ENCODE measurements at places on chromosomes 16 and 17.

DNA sequence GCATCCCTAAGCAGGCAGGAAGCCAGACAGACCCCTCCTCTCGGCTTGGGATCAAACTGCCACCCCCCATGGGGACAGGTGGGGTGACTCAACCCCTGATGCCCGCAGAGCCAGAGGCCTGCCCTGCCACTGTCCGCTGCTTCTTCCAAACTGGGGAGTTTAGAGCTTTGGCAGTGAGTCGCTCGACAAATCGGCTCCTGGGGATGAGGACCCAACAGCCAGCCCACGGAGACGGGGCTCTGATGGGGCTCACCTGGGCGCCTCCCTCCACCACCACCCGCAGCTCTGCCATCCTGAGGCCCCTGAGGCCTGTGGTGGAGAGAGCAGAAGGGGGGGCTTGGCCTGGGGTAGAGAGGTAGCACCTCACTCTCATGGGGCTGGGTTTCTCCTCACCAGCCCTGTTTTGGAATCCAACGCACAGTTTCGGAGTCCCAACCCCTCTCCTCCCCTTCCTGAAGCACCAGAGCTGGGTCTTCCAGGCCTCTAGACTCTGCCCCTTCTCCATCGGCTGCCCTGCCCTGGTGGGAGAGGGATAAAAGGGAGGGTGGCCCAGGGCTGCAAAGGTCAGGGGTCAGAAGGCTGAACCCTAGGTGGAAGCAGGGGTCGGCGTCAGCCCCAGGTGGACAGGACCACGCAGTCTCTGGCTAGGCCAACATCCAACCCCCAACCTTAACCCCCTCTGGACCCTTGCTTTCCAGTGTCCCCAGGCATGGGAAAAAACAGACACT lies 5.8 kb downstream of the PRSS22 start:
- DNase-seq, result no peak

DNA sequence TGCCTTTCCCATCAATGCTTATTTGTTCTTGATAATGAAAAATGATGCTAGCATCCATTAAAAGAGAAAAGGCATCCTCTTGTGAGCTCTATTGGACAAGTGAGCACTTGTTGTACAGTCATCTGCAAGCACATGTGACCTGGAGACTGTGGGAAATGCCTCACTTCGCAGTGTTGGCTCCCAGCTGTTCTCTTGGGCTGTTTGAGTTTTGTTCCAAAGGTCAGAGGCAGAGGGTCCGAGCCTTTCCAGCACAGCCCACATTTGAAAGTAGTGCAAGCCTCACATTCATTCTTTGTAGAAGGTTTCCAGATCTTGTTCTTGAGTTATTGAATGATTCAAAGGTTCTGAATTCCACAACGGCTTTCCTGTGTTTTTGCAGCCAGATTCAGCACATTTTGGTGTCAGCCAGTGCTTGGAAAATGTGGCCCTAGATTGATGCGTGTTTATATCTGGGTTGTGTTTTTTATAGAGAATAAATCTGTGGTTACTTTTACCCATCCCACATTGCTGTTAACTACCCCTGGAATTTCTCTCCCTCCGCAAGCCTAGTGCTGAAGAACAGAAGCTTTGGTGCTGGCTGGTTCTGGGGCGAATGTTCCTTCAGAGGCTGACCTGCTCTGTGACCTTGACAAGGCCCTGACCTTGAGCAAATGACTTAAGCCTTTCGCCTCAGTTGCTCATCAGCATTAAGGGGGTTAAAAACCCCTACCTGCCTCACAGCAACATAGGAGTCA lies 49.8 kb downstream of the CDH1 start:
- DNase-seq, result no peak

GRCh38 chr17:33642002-33642401 lies 348.9 kb upstream of the ASIC2 start:
- DNase-seq, result no peak

DNA sequence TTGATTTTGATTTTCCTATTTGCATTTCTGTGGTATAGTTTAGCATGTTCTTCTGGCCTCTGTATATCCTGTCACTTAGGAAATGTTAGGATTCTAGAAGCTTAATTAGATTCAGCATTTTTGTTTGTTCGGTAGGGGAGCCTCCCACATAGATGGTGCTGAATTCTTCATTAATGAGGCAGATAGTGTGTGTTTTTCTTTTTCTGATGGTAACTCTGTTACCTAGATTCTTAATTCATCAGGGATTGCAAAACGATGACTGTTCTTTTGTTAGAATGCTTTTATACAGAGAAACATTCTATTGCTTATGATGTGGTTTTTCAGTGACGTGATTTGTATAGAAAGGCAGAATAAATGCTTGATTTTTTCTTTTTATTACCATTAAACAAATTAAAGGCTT lies 19.0 kb downstream of the BANP start:
- no peak for DNase-seq

DNA sequence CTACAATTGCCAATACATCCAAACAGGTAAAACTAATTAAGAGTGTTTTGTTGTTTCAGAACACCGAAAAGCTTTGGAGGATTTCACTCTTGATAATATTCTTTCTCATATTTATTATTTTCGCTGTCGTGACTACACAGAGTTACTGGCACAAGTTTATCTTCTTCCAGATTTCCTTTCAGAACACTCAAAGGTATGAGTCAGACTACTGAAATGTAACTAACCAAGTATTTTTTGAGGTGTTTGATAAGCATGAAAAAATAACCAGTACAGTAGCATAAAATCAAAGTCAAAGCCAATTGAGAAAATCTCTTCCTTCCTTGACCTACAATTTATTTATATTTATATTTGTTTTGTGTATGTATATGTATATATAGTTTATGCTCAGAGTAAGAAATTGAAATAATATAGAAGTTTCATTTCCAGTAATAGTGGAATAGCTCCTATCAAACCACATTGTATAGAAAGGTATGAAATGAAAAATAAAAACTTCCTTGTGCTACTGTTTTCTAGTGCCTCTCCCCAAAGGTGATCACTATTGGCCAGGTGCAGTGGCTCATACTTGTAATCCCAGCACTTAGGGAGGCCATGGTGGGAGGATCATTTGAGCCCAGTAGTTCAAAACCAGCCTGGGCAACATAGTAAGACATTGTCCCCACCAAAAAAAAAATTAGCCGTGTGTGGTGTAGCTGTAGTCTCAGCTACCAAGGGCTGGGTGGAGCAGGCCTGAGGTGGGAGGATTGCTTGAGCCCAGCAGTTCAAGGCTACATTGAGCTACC lies 10.9 kb downstream of the RAD51C start:
- no peak for DNase-seq

- DNase-seq, result no peak
These were observed 19.5 kb downstream of the PCTP start for GRCh38 chr17:55770196-55770870.

- no peak for DNase-seq
These were observed 401.2 kb downstream of the SEC14L1 start for GRCh38 chr17:77542011-77542410.

GRCh38 chr17:71500761-71501555 lies 619.9 kb upstream of the SOX9 start:
- DNase-seq, result no peak

DNA sequence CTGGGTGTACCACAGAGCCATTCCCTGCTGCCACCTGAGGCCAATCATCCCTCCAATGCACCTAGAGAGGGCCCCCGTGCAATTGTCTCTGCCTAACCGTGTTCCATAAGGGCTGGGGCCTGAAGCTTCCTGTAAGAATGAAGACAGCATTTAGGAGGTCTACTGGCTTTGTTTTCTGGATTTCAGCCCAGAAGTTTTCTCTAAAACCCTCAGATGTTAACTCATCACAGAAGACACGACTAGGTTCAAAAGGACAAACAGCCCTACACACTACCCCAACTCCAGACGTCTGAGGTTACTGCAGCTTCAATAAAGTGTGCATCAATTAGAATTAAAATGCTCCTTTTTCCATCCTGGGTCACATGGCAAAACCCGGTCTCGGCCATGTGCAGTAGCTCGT lies 10.8 kb upstream of the DRG2 start:
- no peak for DNase-seq

DNA sequence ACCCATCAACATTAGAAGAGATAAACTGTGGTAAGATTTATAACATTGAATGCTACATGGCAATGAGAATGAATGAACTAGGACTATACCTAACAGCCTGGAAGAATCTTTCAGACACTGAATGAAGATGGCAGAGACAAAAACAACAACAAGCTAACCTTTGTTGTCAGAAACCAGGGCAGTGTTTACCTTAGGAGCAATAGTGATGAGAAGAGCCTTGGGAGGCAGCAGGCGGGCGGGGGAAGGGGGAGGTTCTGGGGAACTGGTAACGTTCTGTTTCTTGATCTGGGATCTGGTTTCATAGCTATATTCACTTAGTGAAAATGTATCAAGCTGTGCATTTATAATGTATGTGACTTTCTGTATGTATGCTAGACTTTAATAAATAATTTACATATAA lies 139.0 kb upstream of the TNRC6C start:
- DNase-seq, result no peak

GRCh38 chr17:49210158-49211029 lies at the start of the genes ABI3 and GNGT2:
TSS of gene ABI3 (plus strand) at chr17:49210707. CDS start at chr17:49210725, 18 bp downstream.
TSS of gene GNGT2 (minus strand) at chr17:49210574. CDS start at chr17:49207422, 3,152 bp downstream.
- peak; percentile 71 for DNase-seq

DNA sequence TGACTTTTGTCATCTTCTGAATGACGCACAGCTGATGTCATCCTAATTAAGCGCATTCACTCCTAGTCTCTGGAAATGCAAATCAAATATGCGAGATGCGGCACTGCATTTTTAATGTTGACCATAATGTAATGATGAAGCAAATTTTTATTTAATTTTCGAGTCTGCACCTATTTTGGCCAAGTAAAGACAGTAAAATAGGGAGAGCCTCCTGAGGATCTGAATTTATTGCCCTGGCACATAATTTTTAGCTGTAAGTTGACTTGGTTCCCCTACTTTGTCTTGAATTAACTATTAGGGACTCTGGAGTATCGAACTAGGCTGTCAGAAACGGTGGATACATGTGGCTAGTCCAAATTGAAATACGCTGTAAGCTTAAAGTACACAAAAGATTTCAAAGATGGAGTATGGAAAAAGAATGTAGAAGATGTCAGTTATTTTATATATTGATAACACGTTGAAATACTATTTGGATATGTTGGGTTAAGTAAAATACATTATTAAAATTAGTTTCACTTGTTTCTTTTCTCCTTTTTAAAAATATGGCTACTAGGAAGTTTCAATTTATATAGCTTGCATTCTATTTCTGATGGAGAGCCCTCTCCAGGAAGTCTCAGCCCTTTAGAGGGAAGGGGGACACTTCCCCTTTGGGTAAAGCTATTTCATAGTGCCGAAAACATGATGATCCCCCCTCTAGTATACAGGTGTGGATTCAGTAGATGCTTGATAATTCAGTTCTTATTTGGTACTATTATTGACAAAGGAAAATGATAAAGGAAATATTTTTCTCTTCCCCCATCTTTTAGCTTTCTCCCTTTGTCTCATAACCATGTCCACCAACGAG lies 991 bp downstream of the KPNA2 start:
- no peak for DNase-seq

GRCh38 chr17:11506635-11507034 lies 91.6 kb upstream of the DNAH9 start:
- no peak for DNase-seq

DNA sequence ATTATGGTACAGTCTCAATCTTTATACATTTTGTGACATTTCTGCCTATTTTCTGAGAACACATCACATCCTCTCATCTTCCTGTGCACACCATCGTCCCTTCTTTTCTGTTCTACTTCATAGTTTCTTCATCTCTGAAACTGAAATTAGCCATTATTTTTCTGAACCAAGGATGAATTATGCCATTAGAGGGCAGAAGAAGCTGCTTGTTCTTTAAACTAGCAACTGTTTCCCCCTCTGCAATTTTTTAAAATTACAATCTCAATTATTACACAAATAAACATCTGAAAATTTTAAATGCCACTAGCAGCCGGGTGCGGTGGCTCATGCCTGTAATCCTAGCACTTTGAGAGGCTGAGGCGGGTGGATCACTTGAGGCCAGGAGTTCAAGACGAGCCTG lies 41.3 kb downstream of the RBBP6 start:
- no peak for DNase-seq

Measured in naive thymus-derived CD8-positive, alpha-beta T cell (primary cell).